ENCODE measurements at places on chromosomes 5 and 9.
A peak's percentile ranks its signal among the peaks of the same experiment; 100 is the strongest.

- no peak for DNase-seq
Observed at GRCh38 chr5:144773628-144774027, 603.0 kb downstream of the KCTD16 start.

DNA sequence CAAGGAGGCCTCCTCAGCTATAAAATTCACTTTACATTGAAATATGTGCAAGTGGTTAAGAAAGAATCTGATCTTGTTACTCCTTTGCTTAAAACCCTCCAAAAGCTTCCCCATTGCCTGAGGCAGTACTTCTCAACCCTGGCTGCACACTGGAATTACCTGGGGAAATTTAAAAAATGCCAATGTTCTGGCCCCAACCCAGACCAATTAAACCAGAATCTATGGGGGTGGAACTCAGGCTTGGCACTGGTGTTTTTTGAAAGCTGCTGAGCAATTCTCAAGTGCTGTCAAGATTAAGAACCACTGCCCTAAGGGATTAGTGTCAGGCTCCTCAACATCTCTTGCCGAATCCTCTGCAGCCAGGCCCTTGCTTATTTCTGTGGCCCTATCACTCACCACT lies 269.6 kb downstream of the ELAVL2 start:
- no peak for DNase-seq

DNA sequence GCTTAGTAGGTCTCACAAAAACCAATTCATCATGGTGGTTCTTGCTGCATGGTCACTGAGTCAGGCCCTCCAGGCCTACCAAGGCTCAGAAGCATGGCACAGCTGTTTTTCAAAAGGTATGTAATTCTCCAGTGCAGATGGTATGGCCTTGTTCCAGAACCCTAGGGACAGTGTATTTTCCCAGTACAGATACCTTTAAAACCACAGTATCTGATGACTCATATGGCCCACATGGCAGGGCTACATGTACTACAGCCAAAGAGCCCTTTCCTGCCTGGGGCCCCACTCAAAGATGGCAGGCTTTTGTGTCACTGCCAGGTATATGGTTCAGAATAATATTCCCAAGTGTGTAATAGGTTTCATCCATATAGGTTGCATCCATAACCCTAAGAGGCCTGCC lies 16.5 kb downstream of the CSF2 start:
- peak; percentile 68 for DNase-seq

DNA sequence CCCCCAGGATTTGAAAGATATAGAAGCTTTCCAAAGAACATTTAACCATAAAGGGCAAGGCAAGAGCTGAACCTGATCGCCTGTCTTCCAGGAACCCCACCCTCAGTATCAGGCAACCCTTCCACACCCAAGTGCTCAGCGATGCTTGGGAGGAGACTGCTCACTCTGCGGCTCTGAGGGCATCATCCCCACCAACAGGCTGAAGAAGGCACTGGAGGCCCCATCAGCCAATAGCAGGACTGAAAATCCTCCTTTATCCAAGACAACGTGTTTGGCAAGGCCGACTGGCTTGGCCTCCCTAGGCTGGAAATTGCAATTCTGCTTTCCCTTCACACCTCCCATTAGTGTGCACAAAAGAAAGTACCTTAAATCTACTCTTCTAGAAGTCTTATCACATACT lies 1.4 kb upstream of the PPP2CA start:
- DNase-seq, result no peak

- DNase-seq, result peak; percentile 39
Observed at GRCh38 chr5:60843936-60844905, at the start of gene ELOVL7. Gene ELOVL7, minus strand, starts transcription at chr5:60844269. Its CDS starts 56,872 bp downstream, at chr5:60787397.

DNA sequence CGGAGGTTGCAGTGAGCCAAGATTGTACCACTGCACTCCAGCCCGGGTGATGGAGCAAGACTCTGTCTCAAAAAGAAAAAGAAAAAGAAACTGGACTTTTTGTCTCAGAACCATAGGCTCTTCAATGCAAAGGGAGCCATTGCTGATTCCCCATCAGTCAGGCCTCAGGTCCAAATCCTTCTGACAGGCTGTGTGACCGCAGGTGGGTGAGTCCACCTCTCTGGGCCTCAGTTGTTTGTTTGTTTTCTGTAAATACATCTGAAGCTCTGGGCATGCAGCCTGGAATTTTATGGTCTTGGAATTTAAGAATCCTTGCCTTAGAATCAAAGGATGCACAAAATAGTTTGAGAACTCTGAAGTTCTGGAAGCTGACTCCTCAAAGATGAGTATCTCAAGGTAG lies 21.1 kb upstream of the TOR2A start:
- no peak for DNase-seq

DNA sequence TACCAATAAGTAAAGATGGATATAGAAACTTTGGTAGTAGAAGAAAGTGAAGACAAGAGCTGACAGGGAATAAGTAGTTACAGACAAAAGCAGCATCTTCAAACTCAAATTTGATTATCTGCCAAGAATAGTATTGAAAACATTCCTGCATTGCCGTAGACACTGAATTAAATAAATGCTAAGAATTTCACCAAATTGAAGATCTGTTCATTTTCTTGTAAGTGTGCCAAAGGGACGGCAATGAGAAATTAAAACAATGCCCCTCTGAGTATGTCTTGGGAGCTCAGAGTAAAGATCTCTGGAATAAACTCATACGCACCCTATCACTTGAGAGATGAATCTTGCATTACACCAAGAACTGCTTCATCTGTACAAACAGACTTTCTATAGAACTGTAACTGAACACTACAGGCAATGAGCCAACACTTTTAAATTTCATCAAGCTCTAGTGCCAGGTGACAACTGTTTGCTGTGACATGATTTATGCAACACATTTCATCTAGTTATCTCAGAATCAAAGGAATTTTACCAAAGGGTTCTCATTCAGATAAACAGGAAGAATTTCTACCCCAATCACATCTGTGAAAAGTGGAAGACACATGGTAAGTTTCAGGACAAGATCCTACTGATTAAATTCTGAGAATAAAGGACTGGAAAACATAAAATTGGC lies 66.9 kb downstream of the RFX3 start:
- no peak for DNase-seq

DNA sequence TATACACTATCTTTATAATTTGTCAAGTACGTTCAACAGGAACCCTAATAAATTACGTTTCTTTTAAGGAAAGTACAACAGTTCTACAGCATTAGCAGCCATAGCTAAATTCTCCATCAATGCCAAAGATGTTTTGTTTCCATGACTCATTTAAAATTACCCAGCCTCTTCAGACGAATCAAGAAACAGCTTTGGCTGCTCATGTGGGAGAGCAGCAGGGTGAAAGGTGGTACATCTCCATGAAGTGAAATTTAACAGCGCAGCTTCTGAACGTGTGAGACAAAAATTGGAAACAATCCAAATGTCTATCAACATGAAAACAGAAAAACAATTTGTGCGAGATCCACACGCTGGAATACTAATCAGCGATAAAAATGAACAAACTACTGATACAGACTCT lies 327.3 kb upstream of the CDH6 start:
- no peak for DNase-seq

GRCh38 chr5:156800929-156801328 lies 49.2 kb upstream of the PPP1R2B start:
- DNase-seq, result no peak

GRCh38 chr5:56090793-56091460 lies 96.2 kb upstream of the IL6ST start:
- no peak for DNase-seq

DNA sequence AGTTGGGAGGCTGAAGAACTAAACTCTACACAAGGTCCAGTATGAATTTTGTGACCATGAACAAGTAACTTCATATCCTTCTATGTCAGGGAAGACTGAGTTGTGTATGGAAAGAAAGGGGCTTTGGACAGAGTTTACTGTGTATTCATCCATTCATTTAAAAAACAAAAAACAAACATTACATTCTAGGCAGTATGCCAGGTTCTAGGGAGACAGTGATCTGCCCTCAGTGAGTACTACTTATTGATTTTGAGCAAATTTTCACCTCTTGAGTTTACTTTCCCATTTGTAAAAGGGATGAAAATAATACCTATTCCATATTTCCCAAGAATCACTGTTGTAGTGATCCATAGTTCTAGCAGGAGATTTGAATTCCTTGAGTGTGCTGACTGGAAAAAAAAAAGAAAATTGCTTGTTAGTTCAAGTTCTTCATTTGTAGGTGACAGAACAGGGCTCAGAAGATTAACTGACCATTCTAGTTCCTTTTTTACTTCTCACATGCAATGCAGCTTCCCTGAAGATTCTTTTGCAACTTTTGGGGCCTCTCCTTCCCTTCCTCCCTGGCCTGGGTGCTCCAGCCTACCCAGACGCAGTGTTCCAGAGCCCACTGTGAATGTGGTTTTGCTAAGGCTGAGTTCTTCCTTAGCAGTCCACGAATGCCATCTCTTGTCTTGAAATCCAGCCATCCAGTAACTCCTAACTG lies 2.6 kb upstream of the GAPVD1 start:
- DNase-seq, result no peak

- DNase-seq, result no peak
Observed at GRCh38 chr9:75108571-75108970, 20.3 kb downstream of the OSTF1 start.

GRCh38 chr9:132935026-132935425 lies 9.4 kb downstream of the TSC1 start:
- no peak for DNase-seq

DNA sequence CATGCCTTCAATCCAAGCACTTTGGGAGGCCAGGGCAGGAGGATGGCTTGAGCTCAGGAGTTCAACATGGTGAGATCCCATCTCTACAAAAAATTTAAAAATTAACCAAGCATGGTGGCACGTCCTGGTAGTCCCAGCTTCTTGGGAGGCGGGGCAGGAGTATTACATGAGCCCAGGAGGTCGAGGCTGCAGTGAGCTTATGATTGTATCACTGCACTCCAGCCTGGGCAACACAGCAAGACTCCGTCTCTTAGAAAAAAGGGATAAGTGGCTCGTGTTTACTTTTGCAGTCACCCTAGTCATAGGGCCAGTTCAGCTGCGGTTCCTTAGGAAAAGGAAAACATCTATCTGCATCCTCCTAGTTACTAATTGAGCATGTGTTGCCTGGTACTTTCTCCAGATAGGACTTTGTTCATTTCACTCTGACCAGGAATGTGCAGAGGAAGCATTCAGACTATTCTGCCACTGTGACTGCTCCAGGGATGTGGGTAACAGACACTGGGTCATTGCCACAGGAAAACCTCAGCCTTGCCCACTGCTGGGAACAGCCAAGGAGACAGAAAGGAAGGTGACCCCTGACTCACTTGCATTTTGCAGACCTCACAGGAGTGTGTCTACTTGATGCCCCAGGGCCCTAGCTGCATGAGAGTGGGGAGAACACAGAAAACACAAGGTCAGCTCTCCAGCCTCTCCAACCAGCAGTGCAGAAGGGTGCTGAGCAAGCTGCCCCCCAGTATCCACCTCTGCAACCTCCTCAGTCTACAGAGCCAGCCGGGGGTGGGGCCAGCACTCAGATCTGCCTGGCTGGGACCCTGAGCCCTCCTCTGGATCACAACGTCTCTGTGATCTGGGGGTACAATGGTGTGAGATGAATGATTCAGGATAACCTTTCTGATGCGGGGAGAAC lies 33.9 kb upstream of the ALDH1B1 start:
- DNase-seq, result no peak

GRCh38 chr9:131012396-131012917 lies 3.5 kb downstream of the LAMC3 start:
- no peak for DNase-seq

DNA sequence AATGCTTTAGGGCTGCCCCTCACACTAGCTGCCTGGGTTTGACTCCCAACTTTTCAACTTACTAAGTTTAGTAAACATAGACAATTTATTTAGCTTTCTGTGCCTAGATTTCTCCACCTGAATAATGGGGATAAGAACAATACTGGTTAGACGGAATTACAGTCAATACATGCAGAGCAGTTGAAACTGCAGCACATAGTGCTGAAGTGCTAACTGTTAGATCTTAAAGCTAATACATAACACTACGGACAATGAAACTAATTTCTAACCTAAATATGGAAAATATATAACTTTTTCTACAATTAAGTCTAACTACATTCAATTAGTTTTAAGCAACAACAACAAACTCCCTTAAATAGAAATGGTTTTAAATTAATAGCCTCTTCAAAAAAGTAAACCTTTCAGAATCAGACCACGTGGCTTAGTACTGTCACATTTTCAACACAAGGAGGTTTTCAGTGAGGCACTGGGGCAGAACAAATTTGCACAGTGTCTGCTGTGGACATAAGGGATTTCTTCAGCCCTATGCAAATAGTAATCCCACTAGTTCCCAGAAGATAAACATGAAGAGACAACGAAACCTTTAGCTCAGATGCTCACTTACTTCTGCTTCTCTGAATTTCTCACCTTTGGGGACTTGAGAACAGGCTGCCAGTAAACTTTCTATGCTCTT lies 293.4 kb downstream of the EDIL3 start:
- DNase-seq, result no peak

DNA sequence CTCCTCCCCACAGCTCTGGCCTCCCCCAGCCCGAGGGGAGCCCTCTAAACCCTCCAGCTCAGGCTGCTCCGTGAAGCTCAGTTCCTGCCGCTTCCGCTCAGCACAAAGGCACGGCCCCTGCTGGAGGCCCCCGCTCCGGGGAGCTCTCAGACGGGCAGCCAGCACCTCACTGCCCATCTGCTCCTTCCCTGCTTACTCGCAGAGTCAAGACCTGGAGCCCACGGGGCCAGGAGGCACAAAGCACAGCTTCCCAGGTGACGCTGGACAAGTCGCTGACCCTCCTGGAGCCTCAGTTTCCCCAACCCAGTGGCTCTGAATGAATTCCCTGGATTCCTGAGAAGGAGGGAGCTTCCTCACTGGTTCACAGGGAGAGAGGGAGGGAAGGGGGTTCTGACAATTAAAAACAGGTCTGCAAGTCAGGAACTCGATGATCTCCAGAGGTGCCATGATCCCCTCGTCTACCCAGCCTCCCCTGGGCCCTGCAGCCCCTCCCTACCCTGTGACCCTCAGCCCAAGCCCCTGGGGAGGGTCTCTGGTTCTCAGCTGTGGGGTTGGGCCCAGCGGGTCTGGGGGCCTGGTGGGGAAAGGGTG lies 36.2 kb downstream of the VAV2 start:
- DNase-seq, result no peak

DNA sequence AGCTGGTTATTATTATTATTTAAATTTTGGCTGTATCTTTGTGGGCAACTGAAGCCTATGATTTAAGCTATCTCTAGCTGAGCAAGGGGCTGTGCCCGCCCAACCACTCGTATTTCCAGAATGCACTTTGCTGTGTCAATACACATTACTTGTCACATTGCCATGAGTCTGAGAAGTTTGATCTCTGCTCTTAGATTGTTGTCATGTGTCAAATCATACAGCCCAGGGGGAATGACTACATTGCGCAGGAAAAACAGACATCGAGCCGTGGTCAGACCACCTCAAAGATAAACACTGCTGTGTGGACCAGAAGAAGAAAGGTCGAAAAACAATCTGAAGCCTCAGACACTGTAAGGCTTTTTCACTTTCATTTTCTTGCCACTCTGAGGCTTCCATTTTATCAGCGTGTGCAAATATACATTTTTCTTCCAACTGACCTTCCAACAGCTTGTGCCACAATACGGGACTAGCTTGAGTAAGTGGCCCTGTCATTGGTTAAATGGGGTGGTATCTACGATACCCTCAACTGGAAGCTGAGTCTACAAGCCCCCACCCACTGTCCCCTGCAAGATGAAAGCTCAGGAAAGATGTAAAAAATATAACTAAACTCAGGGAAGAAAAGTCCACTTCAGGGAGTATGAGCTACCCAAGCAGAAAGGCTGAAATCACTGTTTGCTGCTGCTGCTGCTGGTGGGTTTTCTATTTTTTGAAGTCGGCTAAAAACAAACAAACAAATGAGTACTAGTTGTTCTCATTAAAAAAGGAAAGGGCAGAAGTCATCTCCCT lies 603.0 kb downstream of the BNC2 start:
- no peak for DNase-seq
